ENCODE measurements at places on chromosomes 2 and 18.

- no peak for DNase-seq
Observed at GRCh38 chr2:146587291-146587713, 1257.5 kb upstream of the ACVR2A start.

DNA sequence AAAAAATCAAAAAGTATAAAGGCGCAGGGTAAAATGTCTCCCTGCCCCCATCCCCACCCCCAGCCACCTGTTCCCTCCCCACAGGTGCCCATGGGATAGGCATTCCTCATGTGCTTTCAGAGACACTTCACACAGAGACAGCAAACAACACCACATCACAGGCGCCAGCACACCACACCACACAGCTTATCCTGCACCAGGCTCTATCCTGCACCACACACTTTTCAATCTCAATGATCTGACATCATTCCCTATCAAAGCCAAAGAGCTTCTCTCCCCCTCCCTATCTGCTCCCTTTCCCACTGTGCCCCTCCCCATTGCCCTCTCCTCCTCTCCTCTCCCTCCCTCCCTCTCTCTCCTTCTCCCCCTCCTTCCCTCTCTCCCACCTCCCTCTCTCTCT lies 15.5 kb downstream of the FAM178B start:
- DNase-seq: no peak

DNA sequence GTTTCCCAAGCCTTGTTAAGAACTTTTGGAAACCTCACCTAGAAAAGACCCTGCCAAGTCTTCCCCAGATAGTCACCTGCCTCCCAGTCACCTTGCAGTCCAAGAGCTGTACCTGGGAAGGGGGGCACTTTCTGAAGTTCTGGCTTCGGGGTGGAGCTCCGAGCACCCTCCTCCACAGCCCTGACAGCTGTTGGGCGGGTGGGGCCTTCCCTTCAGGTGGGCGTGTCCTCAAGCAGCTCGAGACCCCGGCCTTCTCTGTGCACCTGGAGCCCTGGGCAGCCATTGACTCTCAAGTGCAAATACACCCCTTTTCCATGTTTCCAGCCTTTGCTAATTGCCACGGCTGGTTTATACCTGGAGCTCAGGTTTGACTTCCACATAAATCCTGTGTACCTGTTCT lies 37.0 kb upstream of the IGFBP5 start:
- DNase-seq: no peak

DNA sequence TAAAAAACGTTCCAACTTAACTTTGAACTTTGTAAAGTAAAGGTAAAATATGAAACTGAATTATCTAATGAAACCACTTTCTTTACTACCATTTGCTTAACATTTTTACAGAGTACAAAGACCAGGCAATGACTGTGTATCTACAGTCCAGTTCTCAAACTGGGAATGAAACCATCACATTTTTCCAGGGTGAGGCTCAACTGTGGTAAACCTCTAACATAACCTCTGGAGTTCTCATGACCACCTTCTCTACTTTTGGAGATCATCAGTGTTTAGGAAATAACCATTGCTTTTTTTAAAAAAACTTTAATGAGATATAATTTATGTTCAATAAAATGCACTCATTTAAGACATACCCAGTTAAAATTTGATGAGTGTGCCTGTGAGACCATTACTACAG lies 223.5 kb downstream of the RNF152 start:
- no peak for DNase-seq

- DNase-seq: no peak
Observed at GRCh38 chr2:235460548-235461047, 33.2 kb upstream of the AGAP1 start.

GRCh38 chr2:46854260-46854659 lies 61.3 kb downstream of the MCFD2 start:
- no peak for DNase-seq

GRCh38 chr2:195408196-195408595 lies 248.8 kb upstream of the SLC39A10 start:
- DNase-seq: no peak

GRCh38 chr2:60472041-60472440 lies 81.4 kb downstream of the BCL11A start:
- DNase-seq: no peak

DNA sequence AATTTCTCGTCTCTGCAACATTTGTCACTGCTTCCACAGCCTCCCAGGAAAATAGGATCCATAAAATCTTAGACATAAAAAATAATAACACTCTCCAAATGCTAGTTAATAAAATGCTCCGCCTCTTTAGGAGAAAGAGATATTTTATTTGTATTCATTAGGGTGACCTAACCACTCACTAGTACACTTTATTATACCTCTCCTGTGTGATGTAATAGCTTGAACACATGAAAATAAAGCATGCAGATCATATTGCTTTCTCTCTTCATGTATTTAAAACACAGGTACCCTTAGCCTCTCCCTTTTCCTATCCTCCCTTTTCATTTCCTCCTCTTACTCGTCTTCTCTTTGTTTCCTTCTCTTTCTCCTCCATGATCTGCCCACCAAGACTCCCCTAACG lies 694.2 kb downstream of the EPHA4 start:
- DNase-seq: no peak

DNA sequence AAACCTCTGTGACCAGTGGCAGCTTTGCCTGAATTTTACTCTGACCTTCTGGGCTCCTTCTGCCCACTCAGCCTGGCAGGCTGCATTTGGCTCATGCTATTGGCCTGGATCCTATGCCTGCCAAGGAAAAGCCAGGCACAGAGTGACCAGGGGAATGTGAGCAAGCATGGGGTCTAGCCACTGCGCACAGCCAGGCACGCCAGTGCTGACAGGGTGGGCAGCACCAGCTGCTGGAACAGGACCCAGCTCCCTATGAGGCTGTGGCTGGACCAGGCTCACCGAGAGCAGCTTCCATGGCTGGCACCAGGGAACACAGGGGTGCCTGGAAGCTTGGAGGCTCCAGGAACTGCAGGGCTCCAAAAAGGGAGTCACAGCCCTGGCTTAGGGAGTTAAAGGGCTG lies 311.5 kb upstream of the SYT4 start:
- DNase-seq: no peak

- DNase-seq: no peak
Observed at GRCh38 chr18:69143084-69143483, 257.6 kb upstream of the DOK6 start.

GRCh38 chr2:121603185-121603584 lies 46.1 kb downstream of the CLASP1 start:
- no peak for DNase-seq

DNA sequence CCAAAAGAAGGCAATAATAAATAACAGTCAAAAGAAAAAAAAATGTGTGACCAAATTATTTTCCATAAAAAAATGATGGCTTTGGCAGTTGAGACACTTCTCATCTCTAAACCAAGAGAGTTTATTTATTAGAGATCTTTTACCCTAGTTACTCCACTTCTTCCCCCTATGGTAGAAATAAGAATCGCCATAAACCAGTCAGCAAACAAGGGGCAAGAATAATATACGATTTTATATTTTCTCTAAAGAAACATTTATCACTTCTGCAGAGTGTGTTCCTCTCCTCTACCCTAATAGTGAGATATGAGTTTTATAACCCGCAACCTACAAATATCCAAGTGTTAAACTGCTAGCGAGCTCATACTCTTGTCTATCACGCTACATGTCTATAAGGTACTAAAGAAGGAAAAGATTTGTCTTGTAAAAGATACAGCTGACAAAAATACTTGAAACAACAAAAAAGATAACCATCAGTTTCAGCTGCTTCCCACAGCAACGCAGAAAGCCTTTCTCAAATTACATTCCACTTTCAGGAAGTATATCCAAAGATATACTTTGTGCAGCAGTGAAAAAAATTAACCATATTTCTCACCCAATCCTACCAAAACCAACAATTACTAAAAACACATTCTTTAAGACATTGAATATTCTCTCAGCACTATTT lies 2.3 kb downstream of the RNF103 start:
- no peak for DNase-seq
